Activated CD4-positive, alpha-beta memory T cell treated with anti-CD3 and anti-CD28 coated beads for 36 hours (primary cell): ENCODE measurements at places on chromosomes 2 and 18.
A peak's percentile ranks its signal among the peaks of the same experiment; 100 is the strongest.

DNA sequence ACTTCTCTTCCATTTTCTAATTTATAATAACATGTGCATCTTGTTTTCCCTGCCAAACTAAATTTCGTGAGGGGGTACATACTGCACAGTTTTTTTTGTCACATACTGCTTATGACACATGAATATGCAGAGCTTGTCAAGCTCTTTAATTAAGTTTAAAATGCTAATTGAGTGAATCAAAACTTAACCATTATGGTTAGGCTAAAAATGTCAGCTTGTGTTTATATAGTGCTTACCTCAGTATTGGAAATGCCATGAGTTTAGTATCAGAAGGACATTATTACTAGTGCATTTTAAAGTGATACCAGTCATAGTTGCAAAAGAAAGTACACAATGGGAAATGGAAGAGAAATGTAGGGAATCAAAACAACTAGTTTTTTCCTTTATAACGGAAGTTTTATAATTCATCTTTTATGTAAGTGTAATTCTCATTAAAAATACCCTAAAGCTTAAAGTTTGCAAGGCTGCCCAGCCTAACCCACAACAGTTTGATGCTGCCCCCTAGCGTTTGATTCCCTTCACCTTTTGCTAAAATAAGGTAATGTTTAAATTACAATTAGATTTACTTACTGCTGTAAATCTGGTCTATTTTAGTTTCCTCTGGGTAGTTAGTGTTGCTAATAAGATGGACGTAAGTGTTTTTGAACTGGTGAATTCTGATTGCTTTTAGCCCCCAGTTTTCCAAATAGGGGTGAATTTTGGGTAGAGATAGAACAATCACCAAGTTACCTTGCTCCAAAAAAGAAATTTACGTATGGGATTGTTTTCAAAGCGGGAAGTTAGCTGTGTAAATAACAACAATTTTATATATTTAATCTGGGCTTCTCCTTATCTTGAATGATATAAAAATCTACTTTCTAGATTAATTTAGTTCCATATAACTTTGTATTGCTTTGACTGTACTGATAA is 3.2 kb downstream of the SLC39A10 start:
- DNase-seq, result peak; percentile 76

GRCh38 chr2:95036596-95037383 is 11.3 kb downstream of the MAL start:
- no peak for DNase-seq

- DNase-seq, result peak; percentile 4
Observed at GRCh38 chr18:79632765-79633164, 46.8 kb upstream of the CTDP1 start.

- DNase-seq, result no peak
Observed at GRCh38 chr2:214217599-214217998, 193.3 kb upstream of the VWC2L start.

DNA sequence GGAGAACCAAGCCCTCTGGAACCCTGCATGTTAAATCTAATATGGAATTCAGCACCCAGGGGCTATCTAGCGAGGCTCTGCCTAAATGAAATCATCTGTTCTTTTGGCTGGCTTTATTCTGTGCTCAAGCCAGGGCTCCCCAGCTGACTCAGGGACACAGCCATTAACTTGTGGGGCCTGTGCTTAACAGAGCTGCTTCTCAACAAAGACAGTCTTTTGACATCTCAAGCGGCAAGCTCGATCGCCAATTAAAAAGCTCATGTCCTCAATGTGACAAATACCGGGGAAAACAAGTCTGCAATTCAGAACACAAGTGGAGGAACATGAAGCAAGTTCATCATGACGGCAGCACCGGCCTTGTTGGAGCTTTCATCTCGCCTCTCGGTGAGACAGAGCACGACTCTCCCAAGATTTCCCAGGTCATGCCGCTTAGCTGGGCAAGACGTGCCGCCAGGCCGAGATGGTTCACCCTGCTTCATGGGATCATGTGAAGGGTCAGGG is 64.9 kb downstream of the KLHL29 start:
- no peak for DNase-seq

- DNase-seq, result no peak
Observed at GRCh38 chr18:43571078-43571689, 293.9 kb upstream of the SYT4 start.

DNA sequence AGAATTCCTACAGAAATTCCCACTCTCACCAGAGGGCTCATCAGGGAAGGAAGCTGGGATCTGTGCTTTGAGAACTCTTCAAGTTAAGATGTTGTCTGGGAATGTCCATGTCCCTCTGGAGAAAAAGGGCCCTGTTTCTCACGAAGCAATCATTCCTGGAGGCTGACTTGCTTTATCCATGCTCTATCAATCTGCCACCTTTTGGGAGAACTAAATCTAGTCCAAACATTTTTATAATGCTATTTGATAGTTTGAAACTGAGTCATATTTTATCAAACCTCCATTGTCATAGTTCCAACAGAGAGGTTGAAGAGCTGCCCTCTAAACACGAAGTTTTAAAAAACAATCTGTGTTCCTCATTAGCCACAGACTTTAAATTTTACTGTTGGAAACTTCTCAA is 219.2 kb downstream of the MTX2 start:
- no peak for DNase-seq

GRCh38 chr18:45103319-45104048 is 422.8 kb downstream of the SETBP1 start:
- no peak for DNase-seq

DNA sequence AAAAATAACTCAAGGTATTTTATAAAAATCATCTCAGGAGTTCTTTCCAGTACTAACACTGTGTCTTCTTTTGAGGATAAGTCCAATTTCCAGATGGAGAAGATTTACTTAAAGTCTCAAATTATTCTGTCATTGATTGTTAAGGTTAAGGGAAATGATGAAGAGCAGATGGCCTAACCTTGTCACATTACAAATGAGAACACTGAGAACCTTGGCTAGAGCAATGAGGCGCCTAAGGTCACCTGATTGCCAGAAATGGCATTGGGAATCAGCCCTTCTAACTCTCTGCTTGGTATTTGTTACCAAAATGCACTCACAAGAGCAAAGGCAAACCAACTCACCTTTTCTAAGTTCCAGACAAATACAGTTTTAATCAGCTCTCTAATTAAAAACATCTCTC is 835.1 kb downstream of the RNF144A start:
- DNase-seq, result no peak

DNA sequence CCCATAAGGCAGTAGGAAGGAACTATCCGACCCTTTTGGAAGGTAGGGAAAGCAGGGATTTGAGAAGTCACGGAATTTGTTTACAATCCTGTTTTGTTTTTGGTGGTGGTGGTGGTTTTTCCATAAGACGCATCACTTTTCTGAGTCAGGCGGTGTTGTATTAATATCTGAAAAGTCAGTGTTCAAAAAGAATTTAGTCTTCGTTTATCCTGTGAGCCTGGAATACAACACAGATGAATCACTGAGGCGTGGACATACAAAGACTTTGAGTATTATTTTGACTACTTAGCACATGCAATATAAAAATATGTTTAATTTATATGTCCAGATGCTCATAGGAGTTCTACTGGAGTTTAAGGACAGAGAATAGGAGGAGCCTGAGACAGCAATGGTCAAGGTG is 785 bp downstream of the ZNF892 start:
- no peak for DNase-seq

- DNase-seq, result no peak
Observed at GRCh38 chr2:2134037-2134436, 197.0 kb downstream of the MYT1L start.

DNA sequence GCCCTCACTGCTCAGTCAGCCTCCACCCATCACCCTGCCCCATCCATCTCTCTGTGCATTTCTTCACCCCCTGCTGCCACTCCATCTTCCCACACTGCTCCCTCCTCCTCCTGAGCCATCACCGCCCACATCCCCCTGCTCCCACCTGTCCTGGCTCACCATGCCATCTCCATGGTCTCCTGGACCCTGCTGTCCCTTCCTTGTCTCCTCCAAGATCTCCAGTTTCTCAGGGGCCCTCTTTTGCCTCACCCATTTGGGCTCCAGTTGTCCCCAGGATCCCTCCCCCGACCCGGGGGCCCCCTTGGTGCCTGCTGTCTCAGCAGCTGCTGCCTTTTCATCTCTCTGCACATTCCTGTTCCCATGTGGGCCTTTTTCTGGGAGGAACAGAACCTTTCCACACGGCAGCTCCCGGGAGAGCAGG is 10.6 kb downstream of the SPEG start:
- no peak for DNase-seq

DNA sequence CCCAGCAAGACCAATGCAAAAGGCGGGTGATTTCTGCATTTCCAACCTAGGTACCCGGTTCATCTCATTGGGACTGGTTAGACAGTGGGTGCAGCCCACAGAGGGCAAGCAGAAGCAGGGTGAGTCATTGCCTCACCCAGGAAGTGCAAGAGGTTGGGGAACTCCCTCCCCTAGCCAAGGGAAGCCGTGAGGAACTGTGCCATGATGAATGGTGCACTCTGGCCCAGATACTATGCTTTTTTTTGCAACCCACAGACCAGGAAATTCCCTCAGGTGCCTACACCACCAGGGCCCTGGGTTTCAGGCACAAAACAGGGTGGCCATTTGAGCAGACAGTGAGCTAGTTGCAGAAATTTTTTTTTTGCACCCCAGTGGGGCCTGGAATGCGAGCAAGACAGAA is 662.6 kb upstream of the ACVR2A start:
- DNase-seq, result peak; percentile 82

DNA sequence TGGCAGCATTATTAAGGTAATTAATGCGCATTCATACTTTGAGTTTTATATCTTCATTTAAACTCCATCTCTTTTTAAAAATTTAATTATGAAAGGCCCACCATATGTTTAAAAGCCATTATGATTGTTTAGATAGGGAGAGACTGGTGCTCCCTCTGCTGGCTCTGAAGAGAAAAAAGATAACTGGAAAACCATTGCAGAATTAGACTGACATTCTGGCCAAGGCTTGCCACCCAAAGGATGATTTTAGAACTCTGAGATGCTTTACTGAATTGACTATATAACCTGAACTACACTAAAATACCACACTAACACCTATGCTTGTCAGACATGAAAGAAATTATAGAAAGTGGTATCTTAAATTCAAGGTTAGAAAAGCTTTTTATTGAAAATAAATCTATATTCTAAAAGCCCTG is 127.6 kb upstream of the SPOPL start:
- DNase-seq, result no peak

GRCh38 chr2:102042196-102043081 is 50.7 kb downstream of the IL1R2 start:
- DNase-seq, result no peak

- no peak for DNase-seq
Observed at GRCh38 chr2:201191132-201191875, 8.4 kb downstream of the CASP10 start.

DNA sequence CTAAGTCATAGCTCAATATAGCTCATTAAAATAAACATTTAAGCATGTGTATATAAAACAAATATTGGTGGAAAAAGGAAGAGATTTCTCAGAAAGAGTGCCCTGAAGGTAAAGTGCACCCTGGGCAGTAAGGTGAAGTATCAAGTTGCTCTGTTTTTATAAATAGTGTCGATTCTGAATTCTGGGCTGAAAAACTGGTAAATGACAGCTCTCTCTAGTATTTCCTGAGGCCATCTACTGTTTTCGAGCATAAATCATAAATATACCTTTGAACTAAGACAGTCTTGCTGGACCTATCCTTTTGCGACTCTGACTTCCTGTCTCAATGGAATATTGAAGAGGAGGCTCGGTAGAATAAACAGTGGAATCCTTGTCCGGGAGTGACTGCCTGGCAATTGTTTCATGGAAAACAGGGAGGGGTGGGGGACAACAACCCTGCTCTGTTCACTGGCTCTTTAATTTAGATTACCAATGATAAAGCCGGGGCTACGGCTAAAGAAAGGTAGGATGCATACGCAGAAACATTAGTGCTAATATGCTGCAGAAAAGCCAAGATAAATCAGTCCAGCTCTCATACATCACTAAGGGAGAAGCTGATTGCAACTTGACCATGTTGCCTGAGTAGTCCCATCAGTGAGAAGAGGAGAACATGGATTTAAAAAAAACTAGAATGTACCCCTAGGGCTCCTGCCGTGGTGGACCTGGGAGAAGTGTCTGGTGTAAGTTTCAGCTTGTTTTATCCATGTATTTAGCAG is 124.1 kb downstream of the RAPGEF4 start:
- no peak for DNase-seq

GRCh38 chr18:73683409-73684238 is 464.0 kb downstream of the FBXO15 start:
- DNase-seq, result no peak

GRCh38 chr2:226608451-226608850 is 191.2 kb downstream of the IRS1 start:
- DNase-seq, result no peak
